ENCODE measurements at places on chromosomes 1 and 21.

DNA sequence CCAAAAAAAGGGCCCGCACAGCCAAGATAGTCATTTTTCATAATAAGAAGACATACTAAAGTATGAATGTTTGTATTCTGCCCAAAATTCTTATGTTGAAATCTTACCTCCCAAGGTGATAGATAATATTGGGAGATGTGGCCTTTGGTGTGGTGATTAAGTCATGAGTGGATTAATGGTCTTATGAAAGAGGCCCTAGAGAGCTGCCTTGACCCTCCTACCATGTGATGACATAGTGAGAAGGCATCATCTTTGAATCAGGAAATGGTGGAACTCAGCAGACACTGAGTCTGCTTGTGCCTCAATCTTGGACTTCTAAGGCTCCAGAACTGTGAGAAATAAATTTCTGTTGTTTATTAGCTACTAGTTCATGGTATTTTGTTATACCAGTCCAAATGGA is 11.8 kb upstream of the RNPC3 start:
- no peak for DNase-seq

DNA sequence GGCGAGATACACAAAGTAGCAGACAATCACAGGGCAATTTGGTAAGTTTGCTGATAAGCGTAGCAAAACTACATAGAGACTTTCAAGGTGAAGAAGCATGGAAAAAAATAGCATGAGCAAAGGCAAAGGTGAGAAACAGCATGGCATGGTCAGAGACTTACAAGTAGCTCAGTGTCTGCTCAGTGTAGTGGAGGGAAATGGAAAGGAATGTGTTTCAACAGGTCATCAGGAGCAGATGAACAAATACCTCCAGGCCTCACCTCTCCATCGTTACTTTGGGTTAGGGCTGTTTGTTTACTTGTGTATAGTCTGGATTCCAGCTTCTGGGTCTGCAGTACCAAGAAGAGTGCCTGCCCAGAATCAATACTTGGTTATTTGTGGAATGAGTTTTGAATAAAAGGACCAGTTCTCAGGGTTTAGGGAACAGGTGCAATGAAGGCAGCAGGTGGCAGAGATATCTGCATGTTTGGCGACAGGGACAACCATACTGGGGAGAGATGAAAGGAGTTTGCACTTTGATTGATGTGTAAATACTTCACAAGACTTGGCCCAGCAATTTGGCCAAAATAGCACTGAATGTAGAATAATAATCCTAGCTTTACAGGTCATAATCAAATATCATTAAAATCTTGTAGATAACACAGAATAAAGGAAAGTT is 97.0 kb upstream of the FGGY start:
- no peak for DNase-seq

- no peak for DNase-seq
Observed at GRCh38 chr1:9265968-9266367, 26.7 kb upstream of the SPSB1 start.

GRCh38 chr1:98172578-98172977 is 251.7 kb upstream of the DPYD start:
- no peak for DNase-seq

Data from fibroblast of skin of left biceps (primary cell).